Left renal cortex interstitium (tissue), 4 donors: ENCODE measurements at places on chromosomes 13 and 19. TPM values are rescaled to one million over a fixed set of nuclear protein-coding genes. Genes with fewer than 3 reads are reported as not detected.

Gene DLL3
- polyA plus RNA-seq: 0.82 TPM

Gene CGB8
- polyA plus RNA-seq: not detected

- DNase-seq: no peak
Observed at GRCh38 chr19:32555786-32556185, 25.2 kb upstream of the PDCD5 start.

- DNase-seq: no peak
Observed at GRCh38 chr19:35846038-35846668, 6.2 kb downstream of the NPHS1 start.

DNA sequence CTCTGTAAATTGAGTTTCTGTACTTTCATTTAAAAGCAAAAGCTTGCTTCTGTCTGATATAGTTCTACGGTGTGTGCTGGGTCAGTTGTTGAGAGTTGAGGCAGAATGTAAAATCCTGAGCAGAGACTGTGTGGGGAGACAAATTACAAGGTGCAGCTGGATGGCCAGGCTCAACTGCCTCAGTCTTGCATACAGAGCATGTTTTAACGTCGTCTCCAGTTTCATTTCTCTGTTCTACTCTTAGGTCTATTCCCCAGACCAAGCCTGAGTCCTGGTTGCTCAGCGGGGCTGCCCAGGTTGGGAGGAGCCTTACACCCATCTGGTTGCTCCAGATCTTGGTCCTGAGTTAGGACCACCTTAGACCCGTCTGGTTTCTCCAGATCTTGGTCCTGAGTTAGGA, 54.4 kb upstream of the MEDAG start:
- no peak for DNase-seq

DNA sequence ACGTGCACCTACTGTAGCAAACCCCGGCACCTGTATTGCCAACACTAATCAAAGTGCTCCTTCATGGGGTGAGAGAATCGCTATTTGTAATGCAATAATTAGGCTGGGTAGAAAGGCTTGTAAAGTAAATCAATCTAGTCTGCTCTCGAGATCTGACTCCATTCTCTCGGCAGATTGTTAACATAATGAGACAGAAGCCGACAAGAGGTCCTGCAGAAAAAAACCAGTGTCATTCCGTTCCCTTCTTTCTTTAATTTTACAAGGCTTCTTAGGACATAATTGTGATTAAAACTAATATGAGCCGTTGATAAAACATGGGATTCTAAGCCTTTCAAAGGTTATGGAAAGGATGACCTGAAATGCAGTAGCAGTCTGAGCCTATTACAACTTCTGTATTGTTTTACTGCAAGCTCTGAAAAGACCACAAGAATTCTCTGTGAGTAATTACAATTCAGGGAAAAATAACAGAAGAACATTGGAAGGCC, 530.0 kb downstream of the PCDH9 start:
- DNase-seq: no peak

Gene GPR108
- polyA plus RNA-seq: 62.0 TPM

- no peak for DNase-seq
Observed at GRCh38 chr13:31996601-31997000, 35.0 kb upstream of the FRY start.

Gene PGLYRP1
- polyA plus RNA-seq: 0.78 TPM

Gene ZNF578
- 5.1 TPM for polyA plus RNA-seq

DNA sequence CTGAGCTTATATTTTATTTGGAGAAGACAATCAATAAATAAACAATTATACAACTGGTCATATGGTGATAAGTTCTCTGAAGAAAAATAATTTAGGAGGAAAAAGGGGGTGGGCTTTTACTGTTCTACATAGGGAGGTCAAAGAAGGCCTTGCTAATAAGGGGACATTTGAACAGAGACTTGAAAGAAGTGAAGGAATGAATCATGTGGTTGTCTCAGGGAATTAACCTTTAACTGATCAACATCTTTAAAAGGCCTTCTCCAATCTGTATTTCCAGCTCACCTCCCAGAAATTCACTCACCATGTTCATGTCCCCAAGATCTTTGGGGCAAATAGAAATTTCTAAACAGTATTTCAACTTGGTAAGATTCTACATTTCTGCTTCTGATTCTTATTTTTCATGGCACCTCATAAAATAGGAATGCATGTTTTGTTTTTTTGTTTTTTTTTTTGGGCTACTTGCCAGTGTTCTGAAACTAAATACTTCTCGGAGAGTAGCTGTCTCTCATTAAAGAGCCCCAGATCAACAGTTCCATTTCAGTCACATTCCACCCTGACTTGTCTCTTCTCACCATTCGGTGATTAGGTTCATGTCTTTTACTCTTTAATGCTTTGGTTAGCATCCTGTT, 19.2 kb upstream of the LPAR6 start:
- DNase-seq: no peak

- no peak for DNase-seq
Observed at GRCh38 chr13:73038064-73038463, 20.7 kb upstream of the KLF5 start.

GRCh38 chr19:44740351-44740824, 8.1 kb upstream of the BCL3 start:
- DNase-seq: no peak

Gene FAM83E
- 2.7 TPM for polyA plus RNA-seq
